Common myeloid progenitor, CD34-positive (primary cell): ENCODE measurements at places on chromosomes 7 and 10.

DNA sequence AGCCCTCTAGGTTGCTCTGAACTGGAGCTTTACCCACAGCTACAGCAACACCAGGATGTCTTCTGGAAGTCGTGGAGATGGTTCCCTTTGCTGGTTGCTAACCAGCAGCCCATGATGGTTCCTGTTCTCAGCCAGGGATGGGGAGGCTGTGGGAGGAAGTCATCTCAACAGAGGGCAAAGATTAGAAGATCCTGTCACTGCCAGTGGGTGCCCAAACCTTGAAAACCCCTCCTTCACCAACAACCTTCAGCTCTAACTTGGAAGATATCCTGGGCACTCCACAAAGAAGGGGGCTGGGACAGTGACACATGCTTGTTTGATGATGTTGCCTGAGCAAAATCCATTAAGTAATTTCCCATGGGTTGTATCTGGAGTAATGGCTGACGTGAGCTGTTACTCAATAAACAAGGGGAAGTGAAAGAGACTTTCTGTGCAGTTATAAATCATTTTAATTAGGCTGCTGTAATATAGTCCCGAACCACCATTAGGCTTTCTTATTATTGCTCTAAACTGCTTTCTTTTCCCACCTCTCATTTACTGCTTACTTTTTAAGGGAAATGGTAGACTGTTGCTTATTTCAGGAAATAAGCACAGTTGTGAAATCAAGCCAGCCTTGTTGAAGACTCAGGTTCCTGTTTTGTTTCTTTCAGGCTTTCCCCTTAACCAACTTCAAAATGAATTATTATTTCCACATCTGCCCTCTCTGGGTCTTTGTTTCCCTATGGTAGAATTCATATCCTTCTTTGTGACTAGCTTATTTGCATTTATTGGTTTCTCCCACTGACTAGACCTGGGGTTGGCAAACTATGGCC, 124.8 kb downstream of the PPP1R17 start:
- peak; percentile 58 for DNase-seq

GRCh38 chr10:44689368-44689767, 221.8 kb upstream of the TMEM72 start:
- DNase-seq, result no peak

- DNase-seq, result no peak
These were observed 145.9 kb downstream of the CNTNAP2 start for GRCh38 chr7:146262527-146262926.

DNA sequence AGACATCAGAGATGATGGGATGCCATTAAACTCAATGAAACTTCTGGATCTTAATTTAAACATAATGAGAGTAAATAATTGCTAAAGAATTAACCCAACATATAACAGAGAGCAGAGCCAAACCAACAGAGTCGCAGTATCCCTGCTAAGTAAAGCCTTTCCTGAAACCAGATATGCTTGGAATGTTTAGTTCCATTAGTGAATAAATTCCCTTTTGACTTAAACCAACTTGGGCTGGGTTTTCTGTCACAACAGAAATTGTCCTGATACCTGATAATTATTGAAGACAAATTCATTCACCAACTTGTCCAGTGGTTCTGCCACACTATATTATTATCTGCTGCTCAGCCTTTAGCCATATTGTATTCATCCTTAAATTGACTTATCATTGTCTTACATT, 286.7 kb downstream of the FZD1 start:
- DNase-seq, result no peak

DNA sequence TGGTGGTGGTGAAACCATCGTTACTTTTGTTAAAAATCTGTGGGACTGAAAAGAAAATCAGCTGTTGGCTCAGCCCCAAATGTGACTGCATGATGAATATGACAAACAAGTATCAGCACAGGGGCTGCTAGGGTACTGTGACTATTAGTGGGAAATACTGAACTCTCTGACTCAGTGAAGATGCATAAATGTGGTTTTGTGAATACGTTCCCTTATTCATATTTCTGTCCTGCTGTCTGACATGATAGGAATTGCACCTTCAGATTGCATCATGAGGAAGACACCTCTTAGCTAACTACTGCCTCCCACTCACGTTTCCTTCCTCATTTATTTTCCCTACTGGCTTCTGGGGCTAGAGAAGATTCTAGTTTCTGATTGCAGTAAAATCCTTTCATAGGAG, 1.4 kb downstream of the CLEC5A start:
- DNase-seq, result peak; percentile 91

- peak; percentile 32 for DNase-seq
These were observed 79.6 kb downstream of the SVIL start for GRCh38 chr10:29555091-29555745.

GRCh38 chr7:90320418-90320800, 695 bp downstream of the FAM237B start:
- DNase-seq, result no peak

GRCh38 chr10:29408847-29409240, 120.0 kb downstream of the LYZL1 start:
- DNase-seq, result no peak

GRCh38 chr10:25483999-25484398, 309.2 kb downstream of the GPR158 start:
- no peak for DNase-seq

DNA sequence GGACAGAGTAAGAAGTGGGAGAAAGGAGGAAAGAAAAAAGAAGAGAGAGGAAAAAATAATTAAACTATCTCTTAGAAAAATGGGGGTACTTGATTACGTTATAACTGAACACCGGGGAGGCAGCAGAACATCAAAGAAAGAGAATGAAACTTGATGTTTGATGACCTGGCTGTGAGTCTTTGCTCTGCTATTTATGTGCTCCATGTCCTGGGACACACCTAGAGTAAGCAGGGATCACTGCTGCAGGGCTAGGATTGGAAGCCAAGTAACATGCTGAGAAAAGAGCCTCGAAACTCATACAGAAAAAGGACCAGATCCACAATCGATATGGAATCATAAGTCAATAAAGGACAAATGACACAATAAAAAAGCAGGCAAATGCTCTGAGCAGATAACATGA, 56.7 kb upstream of the COL13A1 start:
- no peak for DNase-seq

- no peak for DNase-seq
These were observed 99.9 kb upstream of the BAIAP2L1 start for GRCh38 chr7:98500764-98501163.

DNA sequence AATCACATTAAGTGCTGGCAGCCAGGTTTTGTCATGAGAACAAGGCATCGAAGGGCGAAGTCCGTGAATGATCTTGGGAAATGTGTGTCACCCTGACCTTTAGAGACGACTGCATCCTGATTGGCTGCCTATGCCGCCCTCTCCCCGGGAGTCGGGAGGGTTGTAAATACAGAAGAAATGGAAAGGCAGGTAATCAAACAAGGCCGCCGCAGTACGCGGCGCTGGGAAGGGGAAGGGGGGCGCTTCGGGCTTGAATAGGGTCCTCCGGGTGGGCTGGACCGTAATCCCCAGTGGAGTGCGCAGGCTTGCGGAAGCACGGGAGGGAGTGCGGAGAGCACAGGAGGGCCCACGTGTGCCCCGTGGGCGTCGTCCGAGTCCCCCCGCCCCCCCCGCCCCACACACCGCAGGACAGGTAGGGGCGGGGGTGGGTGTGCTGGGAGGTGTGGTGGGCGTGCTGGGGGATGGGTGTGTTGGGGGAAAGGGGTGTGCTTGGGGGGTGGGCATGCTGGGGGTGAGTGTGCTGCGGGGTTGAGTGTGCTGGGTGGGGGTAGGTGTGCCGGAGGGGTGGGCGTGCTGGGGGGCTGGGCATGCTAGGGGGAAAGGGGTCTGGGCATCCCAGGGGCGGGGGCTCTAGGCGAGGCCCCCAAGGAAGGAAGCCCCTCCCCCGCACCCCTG, 169.4 kb downstream of the ARHGAP12 start:
- peak; percentile 35 for DNase-seq

GRCh38 chr10:98425511-98426352, 10.8 kb upstream of the PYROXD2 start:
- peak; percentile 56 for DNase-seq

DNA sequence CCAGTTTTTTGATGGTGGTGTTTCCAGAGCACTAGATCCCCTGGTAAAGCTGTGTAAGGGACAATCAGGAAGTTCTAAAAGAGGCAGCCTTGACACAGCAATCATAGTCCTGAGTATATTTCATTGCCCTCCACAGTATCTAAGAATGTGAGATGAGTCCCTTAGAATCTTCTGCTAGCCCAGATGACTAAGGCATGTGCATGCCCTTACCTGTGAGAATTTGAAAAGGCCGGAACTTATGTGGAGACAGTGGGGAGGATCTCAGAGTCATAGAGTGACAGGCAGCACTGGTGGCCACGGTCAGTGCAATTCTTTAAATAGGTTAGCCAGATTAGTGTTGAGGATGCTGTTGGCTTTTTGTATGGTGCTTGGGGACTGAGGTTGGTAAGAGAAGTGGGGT, 361.4 kb upstream of the VSTM2A start:
- DNase-seq, result no peak

DNA sequence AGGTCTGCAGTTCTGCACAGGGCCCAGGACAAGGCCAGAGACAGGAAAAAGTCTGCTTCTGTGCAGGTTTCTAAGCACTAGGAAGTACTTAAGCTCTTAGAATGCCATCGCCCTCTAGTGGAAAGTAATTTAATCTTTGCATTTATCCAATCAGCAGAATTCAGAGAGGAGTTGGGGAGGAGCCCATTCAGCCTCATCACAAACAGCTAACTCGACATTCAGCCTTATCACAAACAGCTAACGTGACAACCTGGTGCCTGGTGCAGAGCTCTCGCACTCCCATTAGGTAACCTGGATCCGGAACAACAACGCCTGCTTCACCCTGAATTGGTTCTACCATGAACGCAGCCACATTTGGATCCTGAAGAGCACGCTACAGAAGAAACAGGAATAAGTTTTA, 15.2 kb downstream of the OAT start:
- DNase-seq, result peak; percentile 83

- no peak for DNase-seq
These were observed 75.9 kb downstream of the SORBS1 start for GRCh38 chr10:95485056-95485844.

DNA sequence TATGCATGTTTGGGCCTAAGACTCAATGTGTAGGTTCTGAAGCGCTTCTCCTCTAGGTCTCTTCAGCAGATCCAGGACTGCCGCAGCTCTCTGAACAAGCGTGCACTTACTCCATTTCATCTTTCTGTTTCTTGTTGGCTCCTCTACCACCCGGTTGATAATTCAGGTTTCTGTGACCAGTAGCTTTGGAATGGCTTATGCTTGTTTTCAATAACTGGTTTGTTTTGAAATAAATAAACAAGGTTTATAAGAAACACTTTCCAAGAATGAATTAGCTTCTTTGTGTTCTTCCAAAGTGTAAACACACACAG, 1.5 kb downstream of the MDFIC start:
- no peak for DNase-seq

DNA sequence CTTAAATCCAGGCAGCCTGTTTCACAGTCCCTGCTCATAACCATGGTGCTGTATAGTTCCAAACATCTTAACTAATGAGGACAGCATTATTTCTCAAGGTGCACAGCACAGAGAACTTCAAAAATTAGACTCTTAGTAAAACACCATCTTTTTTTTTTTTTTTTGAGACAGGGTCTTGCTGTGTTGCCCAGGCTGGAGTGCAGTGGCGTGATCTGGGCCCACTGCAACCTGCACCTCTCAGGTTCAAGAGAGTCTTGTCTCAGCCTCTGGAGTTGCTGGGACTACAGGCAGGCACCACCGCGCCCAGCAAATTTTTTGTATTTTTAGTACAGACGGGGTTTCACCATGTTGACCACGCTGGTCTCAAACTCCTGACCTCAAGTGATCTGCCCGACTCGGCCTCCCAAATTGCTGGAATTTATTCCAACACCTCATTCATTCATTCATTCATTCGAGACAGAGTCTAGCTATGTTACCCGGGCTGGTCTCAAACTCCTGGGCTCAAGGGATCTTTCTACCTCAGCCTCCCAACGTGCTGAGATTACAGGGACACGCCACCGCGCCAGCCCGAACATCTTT, 507 bp upstream of the TMEM254 start:
- no peak for DNase-seq

DNA sequence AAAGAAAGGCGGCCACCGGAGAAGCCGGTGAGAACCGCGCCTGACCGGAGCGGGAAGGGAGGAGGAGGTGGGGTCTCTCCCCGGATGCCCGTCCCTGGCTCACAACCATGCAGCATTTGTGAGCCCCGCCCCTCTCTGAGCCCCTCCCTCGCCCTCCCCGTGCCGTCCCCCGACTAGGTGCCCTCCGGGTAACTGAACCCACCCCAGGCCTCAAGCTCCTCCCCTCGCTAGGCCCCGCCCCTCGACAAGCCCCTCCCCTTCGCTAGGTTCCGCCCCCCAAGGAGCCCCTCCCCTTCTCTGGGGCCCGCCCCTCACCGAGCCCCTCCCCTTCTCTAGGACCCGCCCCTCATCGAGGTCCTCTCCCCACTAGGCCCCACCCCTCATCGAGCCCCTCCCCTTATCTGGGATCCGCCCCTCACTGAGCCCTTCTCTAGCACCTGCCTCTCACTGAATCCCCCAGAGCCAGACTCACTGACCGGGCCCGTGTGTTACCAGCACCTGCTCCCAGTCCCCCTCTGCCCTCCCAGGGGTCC, 42.2 kb upstream of the HSPB1 start:
- DNase-seq, result peak; percentile 62

DNA sequence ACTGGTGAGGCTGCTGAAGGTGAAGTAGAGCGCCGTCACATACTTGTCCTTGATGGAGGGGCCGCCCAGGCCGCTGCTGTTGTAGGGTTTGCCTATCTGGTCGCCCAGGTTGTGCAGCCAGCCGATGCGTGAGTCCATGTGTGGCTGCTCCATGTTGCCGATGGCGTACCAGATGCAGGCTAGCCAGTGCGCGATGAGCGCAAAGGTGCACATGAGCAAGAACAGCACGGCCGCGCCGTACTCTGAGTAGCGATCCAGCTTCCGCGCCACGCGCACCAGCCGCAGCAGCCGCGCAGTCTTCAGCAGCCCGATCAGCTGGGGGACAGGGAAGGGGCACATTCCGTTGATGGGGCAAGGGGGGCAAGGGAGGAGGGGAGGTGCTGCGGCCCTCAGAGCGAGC, 26.6 kb downstream of the KCNH2 start:
- DNase-seq, result no peak

GRCh38 chr7:27175626-27176523, 1.8 kb upstream of the HOXA10 start:
- no peak for DNase-seq

DNA sequence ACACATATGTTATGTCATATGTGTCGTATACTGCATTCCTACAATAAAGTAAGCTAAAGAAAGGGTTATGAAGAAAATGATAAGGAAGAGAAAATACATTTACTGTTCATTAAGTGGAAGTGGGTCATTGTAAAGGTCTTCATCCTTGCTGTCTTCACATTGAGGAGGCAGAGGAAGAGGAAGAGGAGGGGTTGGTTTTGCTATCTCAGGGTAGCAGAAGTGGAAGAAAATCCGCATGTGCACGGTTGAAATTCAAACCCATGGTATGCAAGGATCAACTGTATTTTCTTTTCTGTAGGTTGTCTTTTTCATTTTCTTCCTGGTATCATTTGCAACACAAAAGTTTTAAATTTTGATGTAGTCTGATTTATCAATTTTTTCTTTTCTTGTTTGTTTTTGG, 6.3 kb downstream of the PLEKHA8 start:
- DNase-seq, result peak; percentile 13

- no peak for DNase-seq
These were observed 489.5 kb downstream of the REEP3 start for GRCh38 chr10:64010711-64011110.
